Fibroblast of villous mesenchyme (primary cell): ENCODE measurements at places on chromosomes 7 and 10.

DNA sequence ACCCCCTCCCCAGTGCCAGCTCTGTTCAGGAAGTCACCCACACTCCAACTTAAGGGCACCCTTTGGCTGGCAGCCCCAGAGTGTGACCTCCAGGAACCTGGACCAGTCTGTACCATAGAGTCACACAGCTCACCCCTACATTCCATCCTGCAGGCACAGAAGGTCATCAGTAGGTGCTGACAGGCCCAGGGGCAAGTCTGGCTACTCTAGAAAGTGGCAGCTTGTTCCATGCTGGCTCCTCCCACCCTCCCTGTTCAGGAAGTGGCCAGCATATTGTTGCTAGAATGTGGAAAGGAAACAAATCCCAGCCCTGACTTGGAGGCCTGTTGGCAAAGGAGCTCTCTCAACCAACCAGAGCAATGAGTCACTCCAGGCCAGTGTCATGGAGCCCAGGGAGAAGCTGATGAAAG lies 3.2 kb upstream of the NCOA4 start:
- DNase-seq, result peak; percentile 68

DNA sequence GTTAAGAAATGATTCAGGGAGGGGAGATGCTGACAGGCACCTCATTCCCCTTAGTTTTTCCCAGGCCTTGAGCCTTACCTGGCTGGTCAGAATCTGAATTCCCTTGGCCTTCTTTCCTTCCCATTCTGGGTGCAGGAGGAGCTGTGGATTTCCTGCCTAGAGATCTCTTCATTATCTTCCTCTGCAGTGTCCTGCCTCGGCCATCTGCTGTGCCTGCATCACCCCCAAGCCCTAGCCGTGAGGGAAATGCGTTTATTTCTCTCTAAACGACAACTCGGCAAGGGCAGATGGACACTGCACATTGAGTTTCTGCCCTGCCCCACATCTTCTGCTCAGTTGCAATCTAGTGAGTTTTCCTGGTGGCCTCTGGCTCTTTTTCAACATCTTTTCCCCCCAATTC lies 26.7 kb downstream of the ZCWPW1 start:
- DNase-seq, result no peak

DNA sequence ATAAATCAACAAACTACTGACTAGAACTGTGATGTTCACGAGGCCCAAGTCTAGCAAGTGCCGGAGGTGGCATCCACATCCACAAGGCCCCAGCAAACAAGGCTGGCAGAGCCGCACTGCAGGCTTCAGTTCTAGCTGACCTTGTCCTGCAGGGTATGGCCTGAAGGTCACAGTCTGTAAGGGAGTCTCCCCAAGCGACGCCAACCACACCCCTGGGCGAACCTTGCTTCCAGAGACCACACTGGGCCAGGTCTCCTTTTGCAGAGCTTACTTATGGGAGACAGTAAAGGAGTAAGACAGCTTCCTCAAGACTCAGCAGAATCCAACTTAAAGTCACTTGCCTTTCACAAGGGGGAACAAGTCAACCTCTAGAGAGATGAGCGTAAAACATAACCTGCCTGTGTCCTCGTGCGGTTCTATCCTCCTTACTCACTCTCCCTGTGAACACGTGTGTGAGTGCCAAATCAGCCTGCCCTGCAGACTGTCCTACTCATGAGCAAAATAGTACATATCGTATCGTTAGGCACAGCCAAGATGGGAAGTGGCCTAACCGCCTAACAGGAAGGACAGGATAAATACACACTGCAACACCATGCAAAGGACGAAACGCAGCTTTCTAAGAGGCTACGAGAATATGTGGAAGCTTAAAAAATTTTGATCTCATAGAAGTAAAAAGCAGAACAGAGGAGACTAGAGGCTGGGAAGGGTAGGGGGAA lies 22.7 kb downstream of the FAM53B start:
- no peak for DNase-seq

GRCh38 chr10:91198781-91199180 lies 21.7 kb upstream of the PCGF5 start:
- peak; percentile 95 for DNase-seq
